Heart right ventricle (tissue), 16 donors: ENCODE measurements at places on chromosomes 6 and 20.

DNA sequence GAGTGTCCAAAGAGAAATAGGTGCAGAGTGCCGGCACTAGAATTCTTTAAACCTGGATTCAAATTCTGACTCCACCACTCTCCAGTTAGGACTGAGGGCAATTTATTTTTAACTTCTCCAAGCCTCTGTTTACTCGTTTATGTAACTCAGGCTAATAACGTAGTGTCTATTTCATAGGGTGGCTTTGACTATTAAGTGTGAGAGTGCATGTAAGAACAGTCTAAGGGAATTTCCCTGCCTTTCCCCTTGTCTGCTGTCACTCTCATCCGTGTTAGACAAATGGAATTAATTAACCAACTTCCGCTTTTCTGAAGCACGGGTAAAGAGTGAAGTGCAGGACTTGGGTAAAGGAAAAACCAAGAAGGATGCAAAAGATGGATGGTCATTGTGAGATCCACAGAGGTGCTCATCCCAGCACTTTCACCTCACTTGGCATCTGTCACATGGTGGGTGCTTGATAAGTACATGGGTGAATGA, 4.1 kb upstream of the ZKSCAN8 start:
- no peak for DNase-seq

- peak; percentile 15 for DNase-seq
These were observed 416 bp downstream of the RSPH4A start for GRCh38 chr6:116616737-116617053.

DNA sequence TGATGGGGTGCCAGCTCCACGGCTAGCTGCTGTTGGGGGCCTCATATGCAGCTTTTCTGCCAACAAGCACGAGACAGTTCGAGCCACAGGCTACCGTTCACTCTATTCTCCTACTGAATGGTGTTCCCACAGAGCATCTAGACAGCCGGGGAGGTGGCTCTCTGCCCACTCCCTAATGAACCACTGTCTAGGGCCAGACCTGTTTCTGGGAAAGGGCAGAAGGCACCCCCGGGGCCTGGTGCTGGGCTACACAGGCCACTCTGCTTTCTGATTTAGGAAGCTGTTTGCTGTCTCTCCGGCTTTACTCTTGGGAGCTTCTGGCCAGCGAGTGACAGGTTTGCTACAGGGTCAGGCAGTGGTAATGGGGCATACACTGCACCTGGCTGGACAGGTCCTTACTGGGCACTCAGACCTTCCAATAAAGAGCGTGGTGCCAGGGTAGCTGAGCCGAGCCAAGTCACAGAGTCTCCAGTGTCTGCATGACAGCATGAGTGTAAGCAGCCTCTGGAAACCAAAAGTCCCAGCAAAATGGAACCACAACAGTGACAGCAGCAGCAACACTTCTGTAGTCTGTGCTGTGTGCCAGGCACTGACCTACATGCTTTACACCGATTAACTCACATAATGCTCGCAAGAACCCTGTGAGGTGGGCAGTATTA, 8.4 kb downstream of the CCDC167 start:
- no peak for DNase-seq

- no peak for DNase-seq
These were observed 207.1 kb upstream of the PRSS16 start for GRCh38 chr6:27040244-27041042.

GRCh38 chr6:34392497-34393190, at the start of gene NUDT3:
NUDT3 (minus strand) TSS chr6:34392669; CDS start chr6:34392362, 307 bp downstream.
- DNase-seq, result peak; percentile 94

DNA sequence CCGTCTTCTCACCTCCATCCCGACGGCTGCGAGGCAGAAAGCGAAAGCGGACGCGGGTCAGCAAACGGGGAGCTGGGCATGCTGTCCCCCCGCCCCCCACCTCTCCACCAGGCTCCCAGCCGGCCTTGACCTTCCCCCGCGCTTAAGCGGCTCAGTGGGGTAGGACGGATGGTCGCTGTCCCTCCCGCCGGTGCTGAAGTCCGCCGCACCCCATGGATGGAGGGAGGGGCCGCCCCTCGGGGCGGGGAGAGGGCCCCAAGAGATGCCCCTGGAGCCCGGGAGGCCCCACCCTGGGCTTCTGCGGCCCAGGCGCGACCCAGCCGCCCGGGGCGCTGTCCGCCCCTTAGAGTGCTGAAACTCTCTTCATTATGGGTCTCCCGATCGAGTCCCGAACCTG, at the start of gene KCNB1:
Gene KCNB1, minus strand, starts transcription at position 48 of the 397 bp plus-strand sequence. CDS start 188 bp downstream, outside the sequence.
- peak; percentile 58 for DNase-seq

GRCh38 chr20:17457588-17458190, 73.5 kb downstream of the BFSP1 start:
- DNase-seq, result no peak

- DNase-seq, result no peak
These were observed 60.9 kb downstream of the SULF2 start for GRCh38 chr20:47724396-47724795.

DNA sequence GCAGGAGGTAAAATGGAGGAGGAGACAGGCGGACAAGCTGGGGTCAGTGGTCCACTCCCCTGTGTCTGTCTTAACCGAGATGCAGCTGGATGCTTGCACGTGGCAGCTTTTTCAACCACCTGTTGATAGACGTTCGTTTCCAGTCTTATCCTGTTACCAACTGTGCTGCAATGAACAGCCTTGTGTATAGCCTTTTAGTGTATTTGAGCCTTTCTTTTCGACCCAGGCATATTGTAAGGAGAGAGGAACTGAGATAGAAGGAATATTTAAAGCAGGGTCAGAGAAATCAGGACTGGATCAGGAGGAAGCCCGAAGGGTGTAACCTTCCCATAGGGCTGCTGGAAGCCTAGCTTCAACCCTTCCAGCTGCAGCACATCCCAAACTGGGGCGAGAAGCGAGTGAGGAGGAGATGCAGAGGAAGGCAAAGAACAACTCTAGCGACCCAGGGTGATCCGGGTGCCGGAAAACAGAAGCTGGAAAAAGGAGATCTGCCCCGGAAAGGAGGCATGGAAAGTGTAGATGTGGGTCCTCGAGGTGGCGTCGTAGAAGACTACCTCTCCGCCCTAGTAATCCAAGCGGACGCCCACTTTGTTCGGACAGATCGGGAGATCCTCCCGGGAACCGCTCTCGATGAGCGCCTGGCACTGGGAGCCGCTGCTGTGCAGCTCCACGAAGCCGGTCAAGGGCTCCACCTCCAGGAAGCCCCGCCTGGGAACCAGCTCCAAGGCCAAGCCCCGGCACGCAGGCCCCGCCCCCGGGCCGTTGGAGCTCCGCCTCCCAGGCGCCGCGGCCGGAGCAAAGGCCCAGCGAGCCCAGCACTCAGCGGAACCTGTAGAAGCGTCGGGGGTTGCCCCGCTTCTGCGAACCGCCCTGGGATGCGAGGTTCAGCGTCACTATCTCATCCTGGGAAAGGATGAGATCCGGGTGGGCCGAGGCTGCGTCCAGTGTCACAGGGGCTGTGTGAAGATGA, 11.2 kb downstream of the TRIM31 start:
- DNase-seq, result peak; percentile 94

DNA sequence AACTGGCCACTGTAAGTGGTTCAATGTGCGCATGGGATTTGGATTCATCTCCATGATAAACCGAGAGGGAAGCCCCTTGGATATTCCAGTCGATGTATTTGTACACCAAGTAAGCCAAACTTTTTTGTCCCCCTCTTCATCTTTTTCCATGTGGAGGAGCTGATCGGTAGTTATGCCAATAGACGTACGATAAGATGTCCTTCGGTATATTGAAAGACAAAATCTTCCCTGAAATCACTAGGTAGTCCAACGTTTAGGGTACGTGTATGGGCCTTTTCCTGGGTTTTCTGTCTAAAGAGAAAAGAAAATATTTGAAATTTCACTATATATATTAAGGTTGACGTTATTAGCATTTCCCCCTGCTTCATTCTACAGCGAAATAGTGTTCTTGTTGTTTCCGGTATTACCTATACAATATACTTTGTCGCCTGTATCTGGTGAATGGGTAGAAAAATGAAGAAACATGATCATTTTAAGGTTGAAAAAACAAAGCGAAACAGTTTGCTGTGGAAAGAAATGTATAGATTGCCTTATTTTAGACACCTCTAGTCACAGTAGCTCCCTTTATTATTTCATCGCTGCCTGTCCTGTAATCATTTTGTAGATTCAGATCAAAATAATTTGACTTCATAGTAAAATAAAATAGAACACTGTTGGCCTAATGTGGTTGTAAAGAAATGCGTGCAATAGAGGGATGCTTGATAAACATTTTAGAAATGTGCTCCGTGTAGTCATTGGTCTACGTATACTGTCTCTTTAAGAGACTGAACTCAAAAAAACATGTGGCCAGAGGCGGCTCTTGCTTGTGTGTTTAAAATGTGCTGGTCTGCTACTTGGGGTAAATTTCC, 1.5 kb downstream of the LIN28B start:
- no peak for DNase-seq

DNA sequence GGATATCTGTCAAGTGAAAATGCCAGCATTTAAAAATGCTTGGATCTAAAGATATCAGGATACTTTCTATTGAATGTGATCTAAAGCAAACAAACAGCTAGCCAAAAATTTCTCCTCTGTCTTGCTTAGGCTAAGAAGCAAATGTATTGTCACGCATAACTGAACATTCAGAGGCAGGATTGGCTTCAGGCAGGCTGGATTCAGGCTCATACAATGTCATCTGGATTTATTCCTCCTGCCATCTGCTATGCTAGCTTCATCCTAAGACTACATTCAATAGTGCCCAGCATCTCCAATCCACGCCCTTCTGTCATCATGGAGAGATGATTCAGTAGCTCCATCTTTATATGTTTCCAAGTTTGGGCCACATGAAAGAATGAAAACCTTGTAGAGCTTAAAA, 27.1 kb downstream of the PFDN4 start:
- DNase-seq, result no peak

GRCh38 chr6:142912125-142912524, 32.9 kb downstream of the HIVEP2 start:
- DNase-seq, result no peak

GRCh38 chr6:134376785-134377184, 58.9 kb upstream of the SGK1 start:
- no peak for DNase-seq

GRCh38 chr6:136508725-136509392, 41.4 kb downstream of the MAP7 start:
- DNase-seq, result no peak

- peak; percentile 26 for DNase-seq
These were observed 423.7 kb upstream of the MARCKS start for GRCh38 chr6:113433335-113433991.

DNA sequence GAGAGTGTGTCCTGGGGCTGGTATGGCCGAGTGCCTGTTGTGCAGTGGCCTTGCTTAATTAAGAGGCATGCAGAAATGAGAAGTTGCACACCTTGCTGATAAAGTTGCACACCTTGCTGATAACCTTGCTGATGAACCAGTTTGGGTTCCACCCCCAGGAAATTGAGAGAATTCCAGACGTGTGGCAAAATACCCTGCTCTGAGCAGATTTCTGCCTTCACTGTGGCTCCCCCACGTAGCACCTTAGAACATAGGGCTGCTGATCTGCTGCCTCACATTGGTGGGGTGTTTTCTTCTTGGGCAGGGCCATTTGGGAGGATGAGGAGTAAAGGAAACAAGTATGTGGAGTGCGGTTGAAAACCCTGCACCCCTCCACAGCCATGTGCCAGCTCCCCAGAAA, 22.5 kb upstream of the ADRM1 start:
- DNase-seq, result no peak

DNA sequence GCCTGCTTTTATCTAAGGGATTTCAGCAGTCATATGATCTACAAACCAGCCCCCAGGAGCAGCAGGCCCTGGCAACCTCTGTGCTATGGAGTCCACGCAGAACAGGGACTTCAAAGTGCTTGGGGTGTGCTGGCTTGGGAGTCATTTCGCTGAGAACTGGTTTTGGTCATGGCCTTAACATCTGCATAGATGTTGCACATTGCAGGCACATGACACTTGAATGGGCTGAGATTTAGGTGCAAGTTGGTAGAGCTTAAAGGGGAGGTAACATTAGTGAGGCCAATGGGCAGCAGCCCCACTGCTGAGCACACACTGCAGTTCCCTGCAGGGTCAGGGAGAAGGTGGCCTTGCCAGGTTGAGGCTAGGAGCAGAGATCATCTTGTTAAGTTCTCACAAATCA, 43.6 kb downstream of the RREB1 start:
- no peak for DNase-seq

GRCh38 chr20:49032455-49032854, 13.7 kb upstream of the CSE1L start:
- DNase-seq, result no peak

DNA sequence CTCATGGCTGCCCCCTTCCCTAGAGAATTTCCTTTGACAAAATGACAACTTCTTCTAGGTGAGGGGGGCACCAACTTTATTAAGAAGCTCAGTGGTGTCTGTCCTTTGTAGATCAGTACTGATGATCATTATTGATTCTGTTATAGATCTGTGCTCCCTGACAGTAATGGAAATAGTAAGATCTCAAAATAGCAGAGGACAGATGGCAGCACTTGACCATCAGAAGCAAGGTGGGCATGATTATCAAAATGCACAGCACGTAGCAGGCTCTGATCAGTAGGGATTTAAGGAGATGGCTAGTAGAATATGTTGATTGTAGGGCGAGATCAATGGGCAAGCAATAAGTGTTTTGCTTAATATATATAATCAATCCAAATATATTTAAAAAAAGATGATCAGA, 208.6 kb upstream of the HDDC2 start:
- no peak for DNase-seq

- no peak for DNase-seq
These were observed 216.4 kb downstream of the ANKRD60 start for GRCh38 chr20:58011947-58012610.

- no peak for DNase-seq
These were observed 39.3 kb upstream of the EYS start for GRCh38 chr6:65746302-65746701.

DNA sequence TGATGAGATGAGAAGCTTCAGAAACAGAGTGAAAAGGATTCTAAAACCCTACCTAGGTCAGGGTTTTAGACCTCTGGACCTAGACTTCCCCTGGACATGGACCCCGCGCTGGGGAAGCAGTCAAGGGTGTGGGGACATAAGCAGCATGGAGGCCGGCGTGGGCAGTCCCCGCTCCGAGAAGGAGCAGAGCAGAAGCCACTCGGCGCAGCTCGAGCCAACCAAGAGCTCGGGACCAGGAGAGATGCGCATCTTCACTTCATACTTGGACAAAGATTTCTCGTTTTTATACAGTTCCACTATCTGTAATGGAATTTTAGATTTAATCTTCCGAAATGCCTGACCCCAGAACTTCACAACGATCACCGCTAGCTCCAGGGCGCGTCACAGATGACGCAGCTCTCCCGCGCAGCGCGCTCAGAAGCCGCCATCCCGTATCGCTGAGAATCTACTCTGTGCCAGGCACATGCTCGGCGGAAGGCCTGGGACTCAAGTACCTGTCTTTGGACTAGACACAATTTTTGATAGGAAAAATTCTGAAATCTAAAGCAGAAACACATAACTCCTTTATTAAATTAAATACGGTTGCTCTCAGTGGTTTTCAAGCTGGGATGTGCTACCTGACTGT, 60.3 kb downstream of the WDR27 start:
- DNase-seq, result no peak

DNA sequence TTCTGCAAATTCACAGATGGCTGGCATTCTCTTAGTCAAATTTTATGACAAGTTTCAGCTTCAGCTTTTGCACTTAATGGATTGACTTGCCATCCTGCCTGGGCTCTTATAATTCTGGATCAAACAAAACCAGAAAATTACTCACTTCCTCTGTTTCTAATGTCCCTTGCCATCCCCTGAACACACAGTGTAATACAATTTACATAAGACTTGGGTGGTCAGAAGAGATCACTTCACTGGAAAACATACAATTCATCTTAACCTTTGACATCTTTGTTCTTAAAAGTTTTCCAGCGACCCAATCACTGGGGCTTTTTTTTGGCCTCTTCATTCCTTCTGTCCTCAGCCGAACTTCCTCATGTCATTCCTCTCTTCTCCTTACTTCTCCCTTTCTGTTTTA, 199.0 kb downstream of the ARHGAP18 start:
- DNase-seq, result no peak

GRCh38 chr6:150079604-150080003, 10.7 kb upstream of the ULBP3 start:
- DNase-seq, result no peak
